ENCODE measurements at places on chromosomes 12 and 14.

DNA sequence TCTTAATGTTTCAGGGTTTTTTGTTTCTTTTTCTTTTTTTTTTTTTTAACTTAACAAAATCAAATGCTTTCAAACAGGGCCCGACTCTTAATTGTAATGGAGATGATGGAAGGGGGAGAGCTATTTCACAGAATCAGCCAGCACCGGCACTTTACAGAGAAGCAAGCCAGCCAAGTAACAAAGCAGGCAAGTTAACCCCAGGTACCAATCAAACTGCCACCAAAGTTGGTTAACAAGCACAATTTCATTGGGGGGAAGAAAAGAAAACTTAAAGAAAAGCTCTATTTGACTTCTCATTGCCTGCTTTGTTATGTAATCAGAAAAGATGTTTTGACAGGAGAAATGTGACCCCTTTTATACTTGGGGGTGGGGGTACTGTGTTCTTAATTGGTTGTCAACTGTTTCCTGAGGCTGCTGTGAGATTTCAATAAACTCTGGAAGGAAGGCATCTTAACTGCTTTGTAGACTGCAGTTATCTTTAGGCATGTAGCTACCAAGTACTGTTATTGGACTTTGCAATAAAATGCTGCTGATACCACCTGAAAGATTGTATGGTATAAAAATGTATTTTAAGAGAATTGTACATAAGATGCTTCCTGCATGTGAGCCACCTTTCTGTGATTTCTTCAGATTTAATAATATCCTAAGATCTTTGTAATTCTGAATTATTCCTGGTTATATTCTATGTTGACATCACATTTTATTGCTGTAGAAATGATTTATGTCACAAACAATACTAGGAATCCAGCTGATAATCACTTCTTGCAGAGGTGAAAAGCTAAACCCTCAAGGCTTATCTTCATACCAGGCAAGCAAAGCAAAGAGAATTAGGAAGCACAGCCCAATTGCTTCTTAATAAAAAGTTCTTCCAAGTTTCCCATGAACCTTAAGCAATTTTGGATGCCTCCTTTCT, 26.9 kb downstream of the MAPKAPK5 start:
- no peak for DNase-seq

- DNase-seq, result no peak
These were observed 36.5 kb upstream of the IFNG-AS1 start for GRCh38 chr12:67952787-67953186.

GRCh38 chr12:81465191-81465590, 294.0 kb downstream of the PPFIA2 start:
- no peak for DNase-seq

- no peak for DNase-seq
These were observed 143.5 kb downstream of the SSPN start for GRCh38 chr12:26338586-26339572.

GRCh38 chr12:75322464-75322863, 7.7 kb downstream of the CAPS2 start:
- no peak for DNase-seq

DNA sequence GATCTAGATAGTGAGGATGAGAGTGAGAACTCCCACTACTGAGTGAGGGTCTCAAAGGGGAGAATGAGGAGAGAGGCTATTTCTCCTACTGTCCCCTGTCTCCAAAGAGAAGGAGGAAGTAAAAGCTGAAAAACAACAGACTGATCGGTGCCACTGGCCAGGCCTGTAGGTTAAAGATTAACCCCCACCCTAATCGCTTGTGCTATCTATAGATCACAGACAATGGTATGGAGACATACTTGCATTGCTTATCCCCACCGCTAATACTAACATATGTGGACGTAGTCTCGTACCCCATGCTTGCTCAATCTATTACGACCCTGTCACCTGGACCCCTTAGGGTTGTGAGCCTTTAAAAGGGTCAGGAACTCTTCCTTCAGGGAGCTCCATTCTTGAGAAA, 777.9 kb upstream of the TMEM132C start:
- DNase-seq, result no peak

DNA sequence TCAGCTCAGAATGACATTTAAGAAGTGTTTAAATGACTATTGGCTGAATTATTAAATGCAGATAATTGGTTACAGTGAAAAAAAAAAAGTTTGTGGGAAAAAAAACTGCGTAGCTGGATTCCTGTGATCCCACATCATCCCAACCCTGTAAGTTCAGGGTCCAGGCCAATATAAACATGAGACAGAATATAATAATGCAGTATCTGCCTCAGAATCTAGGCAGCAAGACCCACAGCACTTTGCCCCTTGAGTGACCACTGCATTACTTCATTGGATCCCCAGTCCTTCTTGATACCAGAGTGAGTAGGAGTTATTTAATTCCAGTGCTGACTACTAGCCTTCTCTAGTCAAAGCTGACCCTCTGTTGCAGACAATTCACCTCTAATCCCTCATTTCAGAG, 272.6 kb downstream of the CCER1 start:
- DNase-seq, result no peak

GRCh38 chr14:102930753-102931579, 8.5 kb downstream of the AMN start:
- DNase-seq, result no peak

- no peak for DNase-seq
These were observed 80.3 kb downstream of the PAPOLA start for GRCh38 chr14:96582411-96582961.

- DNase-seq, result no peak
These were observed 154.4 kb downstream of the KCNK10 start for GRCh38 chr14:88168498-88169165.

- no peak for DNase-seq
These were observed 3.9 kb upstream of the SMARCD1 start for GRCh38 chr12:50081096-50081808.

Data from D721Med (cell line).